ENCODE measurements at places on chromosomes 5 and 9. TPM values are rescaled to one million over a fixed set of nuclear protein-coding genes. Genes with fewer than 3 reads are reported as not detected.
A peak's percentile ranks its signal among the peaks of the same experiment; 100 is the strongest.

- no peak for DNase-seq
These were observed 2.3 kb upstream of the TNIP1 start for GRCh38 chr5:151083081-151083676.

- DNase-seq = no peak
These were observed 50.9 kb downstream of the KCNIP1 start for GRCh38 chr5:170554521-170555267.

- DNase-seq = no peak
These were observed 41.8 kb downstream of the FNBP1 start for GRCh38 chr9:130001190-130001589.

DNA sequence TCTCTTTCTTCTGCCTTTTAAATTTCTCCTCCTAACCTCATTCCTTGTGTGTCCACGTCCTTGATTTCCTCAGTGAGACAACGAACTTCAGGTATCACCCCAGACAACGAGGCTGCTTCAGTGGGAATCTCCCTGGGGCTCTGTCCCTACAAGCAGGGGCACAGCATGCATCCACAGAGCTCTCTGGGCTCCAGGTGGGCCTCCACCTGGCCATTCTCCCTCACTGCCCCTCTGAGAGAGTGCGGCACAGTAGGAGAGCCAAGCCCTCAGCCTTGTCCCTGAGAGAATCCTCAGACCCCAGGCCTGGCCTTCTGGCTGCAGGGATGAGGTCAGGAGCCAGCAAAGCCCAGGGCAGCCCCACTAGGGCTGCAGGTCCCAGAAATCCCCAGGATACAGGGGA lies 105.3 kb downstream of the LHFPL2 start:
- no peak for DNase-seq

DNA sequence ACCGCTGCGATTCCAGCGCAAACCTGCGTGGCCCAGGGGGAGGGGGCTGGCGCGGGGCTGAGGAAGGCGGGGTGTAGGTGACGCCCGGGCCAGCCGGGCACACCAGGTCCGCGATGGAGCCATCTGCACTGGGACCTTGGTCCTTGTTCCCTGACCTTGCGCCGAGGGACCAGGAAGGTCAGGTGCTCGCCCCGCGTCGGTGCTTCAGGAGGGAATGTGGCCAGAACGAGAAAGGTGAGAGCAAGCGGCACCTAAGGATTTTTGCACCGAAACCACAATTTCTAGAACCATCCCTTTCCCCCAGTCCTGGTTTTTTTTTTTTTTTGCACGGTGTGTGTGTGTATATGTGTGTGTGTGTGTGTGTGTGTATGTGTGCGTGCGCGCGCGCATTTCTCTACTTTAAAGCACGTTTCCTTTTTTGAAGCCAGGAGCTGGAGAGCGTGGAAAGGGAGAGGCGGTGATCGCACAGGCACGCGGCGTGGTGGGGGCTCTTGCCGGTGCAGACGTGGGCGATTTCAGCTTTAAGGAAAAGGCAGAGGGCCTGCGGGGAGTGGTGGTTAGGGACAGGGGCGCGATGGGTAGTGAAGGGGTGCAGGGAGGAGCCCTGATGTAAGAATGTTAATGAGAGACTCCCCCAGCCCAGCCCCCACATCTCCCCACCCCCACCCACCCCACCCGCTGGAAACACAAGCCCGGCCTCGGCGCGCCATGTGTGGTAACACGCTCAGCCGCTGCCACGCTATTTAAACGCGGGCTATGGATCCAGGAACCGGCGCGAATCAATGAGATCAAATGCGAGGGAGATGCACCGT lies at the start of gene NPR3:
NPR3 (plus strand) TSS at position 772 of the 812 bp plus-strand sequence. CDS start 456 bp downstream, outside the sequence.
- DNase-seq = no peak

GRCh38 chr9:133188006-133188842 lies 20.8 kb downstream of the OBP2B start:
- peak; percentile 77 for DNase-seq

- no peak for DNase-seq
These were observed 1.6 kb downstream of the CARD19 start for GRCh38 chr9:93097511-93098201.

Gene ZNF658
- total RNA-seq = 3.1 TPM

Gene ZFP62
- total RNA-seq = 53.2 TPM

Gene FCN2
- total RNA-seq = not detected

Data from Karpas-422 (cell line).